Body of pancreas (tissue), 4 donors: ENCODE measurements at places on chromosomes 1 and 21.

DNA sequence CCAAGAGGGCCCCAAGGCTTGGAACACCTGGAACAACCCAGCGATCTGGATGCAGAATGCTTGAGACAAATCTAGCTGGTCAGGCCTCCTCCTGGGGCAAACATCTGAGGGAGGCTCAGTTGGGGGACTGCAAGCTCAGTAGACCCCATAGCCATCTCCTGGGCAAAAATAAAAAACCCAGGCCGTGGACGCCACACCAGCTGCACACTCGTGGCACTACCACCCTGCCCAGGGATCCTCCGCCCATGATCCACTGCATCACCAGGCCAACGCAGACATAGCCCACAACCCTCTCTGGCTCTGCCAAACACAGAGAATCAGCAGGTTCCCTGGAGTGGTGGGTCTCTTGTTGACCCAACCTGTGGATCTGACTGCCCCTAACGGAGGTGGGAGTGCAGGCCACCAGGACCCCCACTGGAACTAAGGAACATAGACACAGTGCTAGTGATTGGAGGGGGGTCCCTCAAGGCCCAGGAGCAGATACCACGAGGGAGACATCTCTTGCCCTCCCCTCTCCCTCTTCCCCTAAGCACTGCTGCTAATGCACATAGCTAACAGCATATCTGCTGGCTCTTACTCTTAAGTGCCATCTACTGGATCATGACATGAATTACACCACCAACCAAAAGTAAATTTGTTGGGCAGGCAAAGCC lies 147.2 kb downstream of the CHD1L start:
- peak; percentile 2 for DNase-seq

DNA sequence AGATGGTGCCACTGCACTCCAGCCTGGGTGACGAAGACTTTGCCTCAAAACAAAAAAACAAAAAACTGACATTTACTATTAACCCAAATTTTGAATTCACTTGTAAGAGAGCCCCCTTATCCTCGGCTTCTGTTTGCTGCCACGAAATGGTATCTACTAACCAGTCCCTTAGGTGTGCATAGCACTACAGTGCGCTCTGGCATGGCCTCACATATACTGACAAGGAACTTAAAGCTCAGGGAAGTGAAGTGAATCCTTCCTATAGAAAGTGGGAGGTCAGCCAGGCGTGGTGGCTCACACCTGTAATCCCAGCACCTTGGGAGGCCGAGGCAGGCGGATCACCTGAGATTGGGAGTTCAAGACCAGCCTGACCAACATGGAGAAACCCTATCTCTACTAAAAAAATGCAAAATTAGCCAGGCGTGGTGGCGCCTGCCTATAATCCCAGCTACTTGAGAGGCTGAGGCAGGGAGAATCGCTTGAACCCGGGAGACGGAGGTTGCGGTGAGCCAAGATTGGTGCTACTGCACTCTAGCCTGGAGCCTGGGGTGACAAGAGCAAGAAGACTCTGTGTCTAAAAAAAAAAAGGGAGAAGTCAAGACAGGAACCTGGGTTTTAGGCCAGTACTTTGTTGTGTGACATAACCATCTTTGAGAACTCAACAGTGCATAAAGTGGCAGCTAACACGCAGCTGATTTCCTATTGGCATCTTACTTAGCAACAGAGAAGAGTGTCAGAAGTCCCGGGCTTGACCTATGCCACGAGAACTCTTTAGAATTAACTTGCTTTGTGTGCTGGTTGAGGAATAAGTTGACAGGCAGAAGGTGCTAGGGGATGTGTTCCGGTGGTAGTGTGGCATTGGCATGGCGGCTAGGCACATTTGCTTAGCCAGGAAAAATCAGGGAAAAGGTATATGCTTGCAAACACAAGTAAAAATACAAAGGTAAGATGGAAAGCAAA lies 16.8 kb downstream of the ERRFI1 start:
- DNase-seq = no peak

GRCh38 chr21:37711286-37711829 lies 204.9 kb downstream of the KCNJ6 start:
- no peak for DNase-seq

- DNase-seq = no peak
Measured at GRCh38 chr1:151067185-151067584, 3.4 kb upstream of the GABPB2 start.

DNA sequence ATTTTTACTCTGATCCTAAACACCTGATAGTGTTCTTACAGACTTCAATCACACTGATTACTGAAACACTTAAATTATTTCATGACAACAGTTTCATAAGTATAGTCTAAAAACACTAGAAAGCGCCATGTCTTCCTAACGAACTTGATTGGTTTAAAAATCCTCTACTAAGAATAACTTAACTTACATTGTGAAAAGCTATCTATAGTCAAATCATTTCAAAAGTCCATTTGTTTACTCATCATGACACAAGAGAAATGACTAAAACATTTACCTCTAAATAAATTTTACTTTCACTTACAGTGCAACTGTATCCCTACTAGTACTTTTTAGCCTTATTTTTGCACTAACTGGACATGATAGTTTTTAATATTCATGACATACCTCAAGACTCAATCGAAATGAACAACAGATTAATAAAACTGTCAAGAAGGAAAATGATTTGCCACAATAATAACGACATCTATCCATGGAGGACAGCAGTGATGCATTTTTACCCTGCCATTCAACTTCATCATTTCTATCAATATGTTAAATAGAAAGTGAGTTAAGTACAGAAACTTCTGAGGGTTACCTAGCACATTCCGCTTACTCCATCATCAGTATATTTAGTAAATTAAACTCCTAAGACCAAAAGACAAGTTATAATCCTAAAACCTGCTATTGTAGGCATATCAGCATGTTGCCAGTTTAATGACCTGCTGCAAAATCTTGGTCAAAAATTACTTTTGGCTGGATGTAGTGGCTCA lies 38.4 kb downstream of the AHCTF1 start:
- DNase-seq = no peak

GRCh38 chr1:170032531-170033280 lies 41.8 kb downstream of the KIFAP3 start:
- no peak for DNase-seq

- no peak for DNase-seq
Measured at GRCh38 chr1:108747898-108748297, 1.4 kb downstream of the STXBP3 start.

DNA sequence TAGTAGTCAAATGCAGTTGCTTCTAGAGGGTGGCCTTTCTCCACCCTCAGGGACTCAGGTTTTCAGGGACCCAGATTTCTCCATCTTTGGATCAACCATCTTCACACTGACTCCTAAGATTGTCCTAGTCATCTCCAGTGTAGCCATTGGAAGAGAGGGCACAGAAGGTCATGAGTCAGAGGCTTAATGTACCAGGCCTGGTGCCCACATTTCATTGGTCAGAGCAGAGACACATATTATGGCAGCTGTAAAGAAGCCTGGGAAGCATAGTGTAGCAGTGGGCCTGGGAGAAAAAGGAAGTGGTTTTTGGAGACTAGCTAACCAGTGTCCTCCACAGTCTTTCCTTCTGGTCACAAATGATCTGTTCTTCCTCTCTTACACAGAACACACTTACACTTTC lies 122.5 kb downstream of the GIPC2 start:
- DNase-seq = no peak

DNA sequence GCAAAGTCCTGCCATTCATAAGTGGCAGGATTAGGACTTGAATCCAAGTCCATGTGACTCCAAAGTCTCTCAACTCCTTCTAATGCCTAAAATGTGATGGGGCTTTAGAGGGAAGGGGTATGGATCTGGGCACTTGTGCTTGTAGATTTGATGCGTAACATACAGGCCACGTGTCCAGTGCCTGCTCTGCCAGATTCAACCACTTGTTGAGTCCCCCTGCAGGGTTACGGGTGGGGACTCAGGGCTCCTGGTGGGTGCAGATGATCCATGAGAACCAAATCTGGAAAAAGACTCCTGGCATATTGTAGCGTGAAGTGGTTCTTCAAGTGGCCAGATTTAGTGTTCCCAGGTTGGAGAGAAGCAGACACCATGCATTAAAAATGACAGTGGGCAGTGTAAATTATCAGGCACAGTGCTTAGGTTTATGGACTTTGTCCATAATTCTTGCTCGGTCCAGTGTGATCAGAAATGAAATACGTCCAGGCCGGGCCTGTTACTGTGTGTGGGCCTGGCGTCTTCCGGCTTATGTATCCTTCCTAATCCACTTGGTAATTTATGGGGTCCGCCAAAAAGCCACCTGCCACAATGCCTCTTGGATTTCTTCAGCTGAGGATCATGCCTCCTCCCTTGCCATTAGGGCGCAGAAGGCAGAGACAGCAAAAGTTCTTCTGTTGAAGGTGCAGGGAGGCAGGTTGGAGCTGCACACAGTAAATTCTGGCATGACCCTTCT lies 51.2 kb upstream of the LRP8 start:
- no peak for DNase-seq

GRCh38 chr1:7177438-7178146 lies 392.3 kb downstream of the CAMTA1 start:
- DNase-seq = no peak

GRCh38 chr1:88673446-88673845 lies 10.6 kb upstream of the PKN2 start:
- no peak for DNase-seq

DNA sequence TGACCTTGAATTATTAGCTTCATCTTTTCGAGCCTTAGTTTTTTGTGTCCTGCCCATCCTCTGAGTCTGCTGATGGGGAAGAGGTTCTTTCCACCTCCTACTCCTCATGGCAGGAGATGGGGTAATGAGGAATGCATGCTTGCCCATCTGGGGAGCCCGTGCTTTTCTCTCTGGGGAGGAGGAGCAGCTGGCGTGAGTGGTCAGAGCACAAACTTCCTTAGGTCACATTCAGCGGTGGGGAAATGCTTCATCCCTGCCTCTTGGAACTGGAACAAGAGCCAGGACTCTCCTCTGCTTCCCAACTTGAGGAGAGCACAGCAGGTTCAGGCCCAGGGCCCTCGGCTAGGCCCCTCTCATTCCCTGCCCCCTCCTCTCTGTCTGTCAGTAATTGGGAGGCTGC lies 155.0 kb downstream of the PCNX2 start:
- DNase-seq = no peak

GRCh38 chr21:45981151-45982091 lies at the start of gene COL6A1:
Gene COL6A1, plus strand, starts transcription at chr21:45981770. Its CDS starts 81 bp downstream, at chr21:45981851.
- DNase-seq = peak; percentile 82

DNA sequence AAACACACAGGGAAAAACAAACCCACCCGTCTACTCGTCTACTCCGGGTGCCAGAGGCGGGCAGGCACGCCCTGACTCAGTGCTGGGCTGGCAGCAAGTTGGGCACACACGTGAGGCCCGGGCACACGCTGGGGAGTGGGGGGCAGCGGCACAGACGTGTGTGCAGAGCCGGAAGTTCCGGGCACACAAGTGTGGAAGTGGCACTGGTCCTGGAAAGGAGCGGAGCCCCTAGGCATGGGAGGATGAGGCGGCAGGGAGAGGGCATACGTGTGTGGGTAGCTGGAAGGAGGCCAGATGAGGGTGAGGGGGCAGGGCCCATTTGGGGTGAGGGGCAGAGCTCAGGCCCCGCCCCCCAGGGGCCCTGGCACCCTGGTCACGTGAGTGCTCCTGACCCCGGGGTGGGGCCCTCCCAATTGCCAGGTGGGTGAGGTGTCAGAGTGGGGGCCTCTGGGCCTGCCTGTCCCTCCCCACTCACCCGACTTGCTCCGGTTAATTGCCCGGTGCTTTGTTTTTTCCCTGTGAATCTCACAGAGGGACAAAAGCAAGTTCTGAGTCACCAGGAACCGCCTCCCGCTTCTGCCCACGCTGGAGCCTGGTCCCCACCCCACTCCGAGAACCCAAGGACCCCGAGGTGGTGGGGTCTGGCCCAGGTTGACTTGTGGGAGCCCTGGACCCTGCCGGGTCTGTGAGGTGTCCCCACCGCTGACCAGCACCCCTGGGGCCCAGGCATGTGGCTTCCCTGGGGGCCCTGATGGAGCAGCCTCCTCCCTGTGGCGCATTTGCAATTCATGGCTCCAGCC lies 104.8 kb upstream of the CASZ1 start:
- DNase-seq = no peak

GRCh38 chr1:188594542-188595235 lies 1765.9 kb downstream of the PLA2G4A start:
- no peak for DNase-seq

DNA sequence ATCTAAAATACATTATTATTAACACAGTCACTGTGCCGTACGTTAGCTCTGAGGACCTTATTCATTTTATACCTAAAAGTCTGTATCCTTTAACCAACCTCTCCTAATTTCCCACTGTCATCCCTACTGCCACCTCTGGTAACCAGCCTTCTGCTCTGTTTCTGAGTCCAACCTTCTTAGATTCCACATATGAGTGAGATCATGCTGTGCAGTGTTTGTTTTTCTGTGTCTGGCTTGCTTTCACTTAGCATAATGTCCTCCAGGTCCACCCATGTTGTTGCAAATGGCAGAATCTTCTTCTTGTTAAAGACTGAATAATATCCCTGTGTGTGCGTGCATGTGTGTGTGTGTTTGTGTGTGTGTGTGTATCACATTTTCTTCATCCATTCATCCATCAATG lies 64.2 kb downstream of the ETS2 start:
- no peak for DNase-seq

DNA sequence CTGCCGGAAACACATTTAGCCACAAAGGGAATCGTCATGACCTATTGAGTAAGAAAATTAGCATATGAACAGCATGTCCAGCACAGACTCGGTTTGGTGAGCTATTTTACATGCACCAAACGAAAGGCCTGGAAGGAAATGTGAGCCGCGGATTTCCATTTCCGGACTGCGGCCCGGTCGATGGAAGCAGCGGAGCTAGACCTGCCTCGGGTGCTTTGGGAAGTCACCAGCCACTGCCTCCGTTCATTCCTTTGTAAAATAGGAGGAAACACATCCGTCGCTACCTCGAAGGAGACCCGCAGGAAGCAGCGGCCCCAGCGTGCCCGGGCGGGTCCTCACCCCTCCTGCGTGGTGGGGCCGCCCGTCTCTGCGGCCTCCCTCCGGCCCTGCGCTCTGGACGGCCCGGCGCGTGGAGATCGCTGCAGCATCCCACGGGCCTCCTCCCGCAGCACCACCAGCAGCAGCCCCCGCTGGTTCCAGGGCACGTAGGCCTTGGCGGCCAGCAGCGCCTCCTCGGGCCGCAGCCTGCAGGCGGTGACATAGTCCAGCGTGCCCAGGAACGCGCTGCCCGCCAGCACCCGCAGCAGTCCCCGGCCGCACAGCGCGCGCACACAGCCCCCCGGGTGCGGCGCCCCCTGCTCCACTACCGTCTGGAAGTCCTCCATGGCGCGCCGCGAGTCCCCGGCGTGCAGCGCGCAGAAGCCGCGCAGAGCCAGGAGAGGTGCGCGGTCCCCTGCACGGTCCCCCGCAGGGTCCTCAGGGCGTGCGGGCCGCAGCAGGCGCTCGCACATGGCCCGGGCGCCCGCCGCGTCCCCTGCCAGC lies 12.1 kb downstream of the TTC34 start:
- no peak for DNase-seq
